ENCODE measurements at places on chromosomes 1 and 21.

DNA sequence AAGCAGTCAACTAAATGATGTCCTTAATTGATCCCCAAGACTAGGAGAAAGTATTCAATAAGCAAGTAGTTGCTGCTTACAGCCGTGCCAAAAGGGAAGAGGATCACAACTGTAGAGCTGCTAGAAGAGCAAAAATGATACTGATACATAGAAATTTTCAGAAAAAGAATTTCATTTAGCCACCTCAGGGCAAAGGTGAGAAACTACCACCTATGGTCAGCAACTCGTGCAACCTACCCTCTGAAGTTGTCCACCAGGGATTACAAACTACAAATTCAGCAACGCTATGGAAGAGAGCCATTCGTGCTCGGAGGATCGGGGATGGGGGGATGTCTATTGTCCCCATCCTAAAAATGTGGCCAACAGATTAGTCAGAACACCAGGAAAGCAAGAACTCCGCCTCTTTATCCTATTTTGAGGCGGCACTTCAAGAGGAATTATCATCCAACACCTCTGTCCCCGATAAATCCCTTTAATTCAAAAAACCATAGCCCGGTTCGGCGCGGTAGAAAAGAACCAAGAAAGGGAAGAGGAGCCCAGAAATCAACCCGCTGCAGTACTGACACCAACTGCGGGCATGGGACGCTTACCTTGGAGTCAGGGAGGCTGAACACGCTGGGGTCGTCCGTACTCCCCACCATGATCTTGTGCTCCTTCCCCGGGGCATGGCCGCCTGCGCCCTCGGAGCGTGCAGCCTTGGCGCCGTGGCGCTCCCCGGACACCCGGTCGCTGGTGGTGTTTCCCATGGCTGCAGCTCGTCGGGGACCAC is 687 bp downstream of the PRKAB2 start:
- DNase-seq = no peak

DNA sequence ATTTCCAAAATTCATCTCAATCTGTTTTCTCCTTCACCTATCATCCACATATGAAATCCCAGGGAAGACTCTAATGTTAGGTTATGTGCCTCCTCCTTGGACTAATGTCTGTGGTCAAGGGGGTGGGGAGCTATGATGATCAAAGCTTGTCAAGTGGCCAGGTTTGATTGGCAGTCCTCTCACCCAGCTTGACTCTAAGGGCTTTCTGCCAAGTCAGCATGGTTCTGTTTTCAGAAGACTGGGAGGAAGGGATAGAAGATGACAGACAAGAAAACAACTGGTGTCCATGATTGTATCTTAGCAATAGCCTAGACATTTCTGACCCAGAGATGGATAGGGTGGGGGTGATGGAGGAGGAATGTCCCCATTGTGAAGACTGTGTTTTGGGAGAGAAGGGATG is 9.1 kb upstream of the THEM5 start:
- no peak for DNase-seq

- DNase-seq = no peak
These were observed 9.7 kb downstream of the ZMPSTE24 start for GRCh38 chr1:40267767-40268187.

DNA sequence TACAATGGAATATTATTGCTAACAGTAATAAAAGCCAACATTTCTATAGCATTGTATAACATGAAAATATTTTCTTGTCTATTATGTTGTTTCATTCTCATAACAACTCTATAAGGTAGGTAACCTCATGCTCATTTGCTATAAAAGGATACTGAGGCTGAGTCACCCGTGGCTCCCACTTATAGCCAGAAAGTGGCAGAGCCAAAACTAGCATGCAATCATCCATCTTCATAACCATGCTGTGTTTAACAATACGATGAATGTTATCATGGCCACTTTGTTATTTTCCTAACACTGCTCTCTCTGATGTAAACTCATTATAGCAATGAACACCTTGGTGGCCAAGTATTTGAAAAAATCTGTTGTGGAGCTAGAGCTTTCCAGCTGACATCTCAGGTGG is 80.8 kb upstream of the JUN start:
- no peak for DNase-seq

GRCh38 chr1:239221656-239222055 is 164.7 kb upstream of the CHRM3 start:
- no peak for DNase-seq

DNA sequence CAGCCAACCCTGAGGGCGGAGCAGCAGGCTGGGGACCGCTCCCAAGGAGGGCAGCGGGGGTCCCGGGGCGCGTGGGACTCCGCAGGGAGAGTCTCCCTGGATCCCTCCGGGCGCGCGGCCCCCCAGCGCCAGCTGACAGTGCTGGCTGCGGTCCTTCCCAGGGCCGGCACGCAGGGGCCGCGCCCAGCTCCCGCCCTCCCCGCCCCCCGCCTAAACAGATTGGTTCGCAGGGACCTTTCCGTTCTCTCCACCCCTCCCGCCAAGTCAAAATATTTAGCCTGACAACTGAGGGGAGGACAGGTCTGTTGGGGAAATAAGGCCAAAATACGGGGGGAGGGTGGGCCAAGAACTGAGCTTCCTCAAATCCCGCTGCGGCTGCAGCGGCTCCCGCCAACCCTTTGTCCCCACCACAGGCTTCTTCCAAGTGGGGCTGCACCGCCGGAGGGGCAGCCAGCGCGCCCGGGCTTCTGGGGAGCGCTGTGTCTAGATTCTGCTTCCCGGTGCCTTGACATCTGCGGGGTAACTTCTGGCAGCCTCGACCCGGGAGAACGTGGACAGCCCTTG is at the start of gene INSRR:
Gene INSRR (minus strand): TSS at position 159 of the 564 bp plus-strand sequence. CDS start 496 bp downstream, outside the sequence.
- no peak for DNase-seq

GRCh38 chr1:32925403-32926162 is 24.4 kb upstream of the TMEM54 start:
- no peak for DNase-seq

- no peak for DNase-seq
These were observed 8.2 kb upstream of the FNDC7 start for GRCh38 chr1:108704496-108704895.

DNA sequence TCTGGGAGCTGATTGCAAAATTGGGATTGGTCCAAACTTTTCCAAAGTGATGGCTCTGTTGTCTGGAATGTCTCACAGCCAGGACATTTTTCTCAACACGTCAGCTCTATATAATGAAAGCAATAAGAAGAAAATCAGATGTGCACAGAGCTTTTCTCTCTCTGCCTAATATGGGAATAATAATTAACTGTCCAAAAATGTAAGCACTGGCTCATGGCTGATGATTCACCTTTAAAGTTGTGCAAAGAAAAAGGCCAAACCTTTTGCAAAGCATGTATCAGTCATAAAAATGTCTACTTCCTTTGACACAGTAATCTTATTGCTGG is 30.4 kb downstream of the ZNF281 start:
- no peak for DNase-seq

GRCh38 chr1:25971066-25971810 is 26.6 kb downstream of the PAFAH2 start:
- DNase-seq = no peak

DNA sequence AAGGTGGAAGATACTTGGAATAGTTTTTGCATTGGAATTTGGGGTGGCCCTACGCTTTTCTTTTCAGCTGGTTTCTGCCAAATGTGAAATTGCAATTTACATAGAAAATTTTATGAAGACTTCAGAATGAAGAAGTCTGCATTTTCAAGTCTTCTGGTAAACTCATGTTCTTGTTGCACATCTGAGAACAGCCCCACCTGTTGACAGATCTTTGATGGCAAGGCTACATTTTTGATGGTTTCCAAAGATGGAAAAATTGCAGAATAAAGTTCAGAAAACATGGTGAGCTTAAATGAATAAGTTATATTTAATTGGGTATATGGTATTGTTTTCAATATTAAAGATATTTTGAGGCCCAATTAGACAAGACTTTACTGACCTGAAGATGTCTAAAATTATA is 25.4 kb downstream of the OLFM3 start:
- no peak for DNase-seq

DNA sequence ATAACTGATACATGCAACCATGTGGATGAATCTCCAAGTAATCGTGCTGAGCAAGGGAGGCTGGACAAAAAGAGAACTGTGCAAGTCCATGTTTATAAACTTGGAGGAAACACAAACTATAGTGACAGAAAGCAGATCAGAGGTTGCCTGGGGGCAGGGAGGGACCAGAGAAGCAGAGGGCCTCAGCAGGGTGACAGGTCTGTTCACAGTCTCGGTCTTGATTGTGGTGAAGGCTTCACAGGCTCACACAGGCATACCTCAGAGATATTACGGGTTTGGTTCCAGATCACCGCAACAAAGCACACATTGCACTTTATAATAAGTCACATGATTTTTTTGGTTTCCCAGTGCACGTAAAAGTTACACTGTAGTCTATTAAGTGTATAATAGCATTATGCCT is 28.5 kb downstream of the ACOT7 start:
- DNase-seq = no peak

DNA sequence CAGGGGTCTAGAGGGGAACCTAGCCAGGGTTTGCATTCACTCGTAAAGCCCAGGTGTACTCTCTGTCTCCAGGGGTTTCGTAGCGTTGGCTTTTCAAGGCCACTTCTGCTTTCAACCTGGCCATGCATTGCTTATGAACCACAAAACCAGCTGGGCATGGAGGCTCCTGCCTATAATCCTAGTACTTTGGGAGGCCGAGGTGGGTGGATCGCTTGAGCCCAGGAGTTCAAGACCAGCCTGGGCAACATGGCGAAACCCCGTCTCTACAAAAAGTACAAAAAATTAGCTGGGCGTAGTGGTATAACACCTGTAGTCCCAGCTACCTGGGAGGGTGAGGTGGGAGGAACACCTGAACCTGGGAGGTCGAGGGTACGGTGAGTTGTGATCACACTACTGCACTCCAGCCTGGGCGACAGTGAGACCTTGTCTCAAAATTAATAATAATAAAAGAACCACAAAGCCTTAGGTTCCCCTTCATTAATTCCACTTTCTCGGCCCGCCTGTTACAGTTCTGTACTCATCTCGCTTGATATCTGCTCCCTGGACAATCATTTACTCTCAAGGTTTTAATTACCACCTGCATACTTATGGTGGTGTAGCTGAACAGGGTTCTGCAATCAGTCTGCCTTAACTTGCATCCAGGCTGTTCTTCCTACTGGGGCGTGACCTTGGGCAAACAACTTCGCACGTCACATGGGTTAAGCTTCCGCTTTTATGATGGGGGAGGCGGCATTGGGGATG is 6.1 kb downstream of the SLC16A4 start:
- DNase-seq = no peak

GRCh38 chr1:58585581-58586151 is 8.6 kb upstream of the TACSTD2 start:
- DNase-seq = no peak

GRCh38 chr1:32104127-32104526 is 3.7 kb upstream of the KPNA6 start:
- no peak for DNase-seq

- DNase-seq = no peak
These were observed 8.9 kb downstream of the WNT2B start for GRCh38 chr1:112517646-112518045.

- DNase-seq = no peak
These were observed 5.5 kb downstream of the LEMD1 start for GRCh38 chr1:205416322-205416721.

- DNase-seq = no peak
These were observed 9.4 kb downstream of the KIAA1614 start for GRCh38 chr1:180921891-180922630.

- DNase-seq = no peak
These were observed 20.9 kb upstream of the AGL start for GRCh38 chr1:99829269-99829668.

DNA sequence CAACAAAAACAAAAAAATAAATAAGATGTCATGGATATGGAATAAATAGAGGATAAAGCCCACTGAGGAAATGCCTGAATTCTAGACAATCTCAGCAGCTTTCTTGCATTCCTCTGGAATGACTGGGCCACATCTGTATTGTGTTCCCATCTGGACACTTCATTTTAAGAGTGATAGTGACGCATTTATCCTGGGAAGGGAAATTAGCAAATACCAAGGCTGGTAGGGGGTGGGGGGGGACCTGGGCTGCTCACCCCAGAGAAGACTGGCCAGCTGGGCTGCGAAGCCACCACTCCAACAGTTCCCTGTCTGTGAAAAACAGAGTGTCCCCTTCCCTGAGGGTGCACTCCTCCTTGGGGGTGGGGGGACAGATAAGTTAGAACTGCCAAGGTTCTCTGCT is 106.3 kb downstream of the HIVEP3 start:
- DNase-seq = no peak

DNA sequence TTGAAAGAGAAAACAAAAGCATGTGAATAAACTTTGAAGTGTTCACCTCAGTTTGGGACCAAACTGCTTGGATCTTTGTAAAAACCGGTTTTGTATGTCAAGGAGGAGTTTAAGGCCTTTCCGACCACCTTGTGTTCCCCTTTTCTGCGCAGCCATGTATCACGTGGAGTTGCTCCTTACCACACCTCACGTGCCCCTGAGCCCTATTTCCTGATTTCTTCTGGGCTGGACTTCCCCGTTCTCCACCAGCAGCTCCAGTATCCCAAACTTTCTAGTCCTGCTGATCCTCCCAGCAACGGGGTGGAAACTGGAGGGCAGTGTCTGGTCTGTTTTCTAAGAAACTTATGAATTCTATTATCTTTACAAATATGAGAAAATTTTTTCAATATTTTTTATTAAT is 1.6 kb upstream of the SH3D21 start:
- DNase-seq = no peak

GRCh38 chr1:71834601-71835441 is 447.5 kb downstream of the NEGR1 start:
- DNase-seq = no peak

- no peak for DNase-seq
These were observed 18.8 kb downstream of the SSBP3 start for GRCh38 chr1:54387419-54387818.

- DNase-seq = no peak
These were observed 11.8 kb upstream of the XCL2 start for GRCh38 chr1:168555508-168556046.

- DNase-seq = no peak
These were observed 77.0 kb upstream of the CXADR start for GRCh38 chr21:17435565-17436543.

DNA sequence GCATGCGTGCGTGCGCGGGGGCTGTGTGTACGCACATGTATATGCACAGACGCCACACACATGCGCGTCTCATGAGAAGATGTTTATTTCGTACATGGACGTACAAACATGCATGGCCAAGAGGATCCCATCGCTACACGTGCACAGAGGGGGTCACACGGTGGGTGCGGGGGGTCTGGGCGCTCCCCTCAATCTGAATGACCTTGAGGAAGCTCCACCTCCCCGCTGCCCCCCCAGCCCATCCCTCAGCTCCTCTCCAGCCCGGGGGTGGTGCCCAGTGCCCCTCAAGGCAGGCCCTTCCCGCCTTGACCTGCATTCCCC is 1.5 kb downstream of the TMEM240 start:
- no peak for DNase-seq

DNA sequence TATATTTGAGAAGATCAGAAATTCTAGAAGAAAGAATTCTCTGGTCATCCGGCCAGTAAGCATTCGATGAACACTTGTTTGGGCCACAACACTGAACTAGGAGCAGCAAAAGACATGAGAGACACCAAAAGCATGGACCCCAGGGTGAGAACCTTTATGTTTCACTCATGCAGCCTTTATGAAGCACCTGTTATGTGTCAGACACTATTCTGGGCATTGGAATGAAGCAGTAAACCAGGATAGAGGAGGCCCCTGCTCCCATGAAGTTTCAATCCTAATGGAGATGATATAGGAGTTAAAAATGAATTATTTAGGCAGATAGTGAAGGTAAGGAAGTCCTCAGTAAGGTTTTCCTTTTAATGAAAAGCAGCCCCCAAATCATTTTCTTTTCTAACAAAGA is 43.6 kb downstream of the OLFML3 start:
- no peak for DNase-seq

GRCh38 chr1:100455478-100456072 is 82.4 kb upstream of the GPR88 start:
- DNase-seq = no peak

Data from T-helper 17 cell (primary cell).